C1 segment of cervical spinal cord (tissue), 14 donors: ENCODE measurements at places on chromosomes 1 and 21.
A peak's percentile ranks its signal among the peaks of the same experiment; 100 is the strongest.

DNA sequence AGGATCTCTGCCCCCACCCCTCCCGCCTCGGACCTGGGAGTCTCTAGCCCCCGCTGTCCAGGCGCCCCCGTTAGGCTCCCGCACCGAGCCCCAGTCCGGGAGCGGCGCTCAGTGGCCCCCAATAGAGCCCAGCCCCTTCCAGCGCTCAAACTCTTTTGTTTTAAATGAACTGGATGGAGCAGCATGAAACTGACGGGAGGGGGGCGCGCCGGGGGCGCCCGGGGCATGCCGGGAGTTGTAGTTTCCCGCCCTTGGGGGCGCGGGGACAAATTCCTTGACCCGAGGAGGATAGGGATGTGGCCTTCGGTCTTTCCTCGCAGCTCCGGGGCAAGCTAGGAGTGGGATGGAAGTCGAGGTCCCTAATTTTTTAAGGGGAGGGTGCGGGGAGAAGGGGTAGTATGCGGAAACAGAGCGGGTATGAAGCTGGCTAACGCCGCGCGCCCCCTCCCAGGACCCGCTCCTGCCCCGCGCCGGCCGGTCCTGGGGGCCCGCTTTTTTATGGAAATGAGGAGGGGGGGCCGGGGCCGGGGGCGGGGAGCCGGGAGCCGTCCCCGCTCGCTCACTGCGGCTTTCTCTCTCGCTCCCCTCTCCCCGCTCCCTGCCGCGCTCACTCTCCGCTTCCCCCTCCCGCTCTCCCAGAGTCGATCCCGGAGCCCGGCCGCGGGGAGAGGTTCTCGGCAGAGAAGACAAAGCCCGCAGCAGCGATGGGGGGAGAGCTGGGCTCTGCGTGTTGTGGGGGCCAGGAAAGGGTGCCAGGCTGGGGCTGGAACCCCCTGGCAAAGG is at the start of gene MEX3A:
Gene MEX3A (minus strand): TSS at position 157 of the 783 bp plus-strand sequence. CDS start 467 bp downstream, outside the sequence.
- peak; percentile 59 for DNase-seq

- DNase-seq: no peak
Measured at GRCh38 chr1:30447080-30447479, 276.3 kb downstream of the MATN1 start.

GRCh38 chr1:202250982-202251381 is 57.4 kb downstream of the LGR6 start:
- no peak for DNase-seq

- DNase-seq: no peak
Measured at GRCh38 chr21:14672466-14672865, 126.4 kb upstream of the SAMSN1 start.

GRCh38 chr1:1132042-1132950 is 16.4 kb upstream of the C1orf159 start:
- DNase-seq: no peak

DNA sequence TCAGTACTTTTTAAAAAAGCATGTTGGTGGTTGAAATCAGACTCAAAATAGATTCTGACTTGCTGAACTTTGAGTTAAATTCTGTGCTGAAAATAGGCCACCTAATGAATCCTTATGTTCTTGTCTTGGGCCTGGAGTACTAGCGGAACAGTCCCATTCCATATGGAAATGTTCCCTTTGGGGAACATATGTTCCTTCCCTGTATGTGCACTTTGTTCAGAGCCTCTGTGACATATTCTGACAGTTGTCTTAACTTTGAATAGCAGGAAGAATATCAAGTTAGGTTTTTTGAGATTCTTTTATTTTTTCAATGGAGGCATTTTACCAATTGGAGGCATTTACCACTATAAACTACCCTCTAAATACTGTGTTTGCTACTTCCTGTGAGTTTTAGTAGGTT is 1667.8 kb downstream of the PLA2G4A start:
- no peak for DNase-seq

- no peak for DNase-seq
Measured at GRCh38 chr1:27070390-27071048, 57.9 kb upstream of the TENT5B start.

DNA sequence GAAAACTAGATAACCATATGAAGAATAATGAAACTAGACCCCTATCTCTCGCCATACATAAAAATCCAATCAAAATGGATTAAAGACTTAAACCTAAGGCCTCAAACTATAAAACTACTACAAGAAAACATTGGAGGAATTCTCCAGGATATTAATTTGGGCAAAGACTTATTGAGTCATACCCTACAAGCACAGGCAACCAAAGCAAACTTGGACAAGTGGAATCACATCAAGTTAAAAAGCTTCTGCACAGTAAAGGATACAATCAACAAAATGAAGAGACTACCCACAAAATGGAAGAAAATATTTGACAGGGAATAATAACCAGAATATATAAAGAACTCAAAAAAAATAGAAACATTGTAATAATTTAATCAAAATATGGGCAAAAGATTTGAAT is 505.4 kb downstream of the KCNT2 start:
- no peak for DNase-seq

GRCh38 chr1:178020968-178021640 is 51.2 kb upstream of the SEC16B start:
- no peak for DNase-seq

GRCh38 chr1:204338997-204339396 is 20.7 kb downstream of the PLEKHA6 start:
- no peak for DNase-seq

DNA sequence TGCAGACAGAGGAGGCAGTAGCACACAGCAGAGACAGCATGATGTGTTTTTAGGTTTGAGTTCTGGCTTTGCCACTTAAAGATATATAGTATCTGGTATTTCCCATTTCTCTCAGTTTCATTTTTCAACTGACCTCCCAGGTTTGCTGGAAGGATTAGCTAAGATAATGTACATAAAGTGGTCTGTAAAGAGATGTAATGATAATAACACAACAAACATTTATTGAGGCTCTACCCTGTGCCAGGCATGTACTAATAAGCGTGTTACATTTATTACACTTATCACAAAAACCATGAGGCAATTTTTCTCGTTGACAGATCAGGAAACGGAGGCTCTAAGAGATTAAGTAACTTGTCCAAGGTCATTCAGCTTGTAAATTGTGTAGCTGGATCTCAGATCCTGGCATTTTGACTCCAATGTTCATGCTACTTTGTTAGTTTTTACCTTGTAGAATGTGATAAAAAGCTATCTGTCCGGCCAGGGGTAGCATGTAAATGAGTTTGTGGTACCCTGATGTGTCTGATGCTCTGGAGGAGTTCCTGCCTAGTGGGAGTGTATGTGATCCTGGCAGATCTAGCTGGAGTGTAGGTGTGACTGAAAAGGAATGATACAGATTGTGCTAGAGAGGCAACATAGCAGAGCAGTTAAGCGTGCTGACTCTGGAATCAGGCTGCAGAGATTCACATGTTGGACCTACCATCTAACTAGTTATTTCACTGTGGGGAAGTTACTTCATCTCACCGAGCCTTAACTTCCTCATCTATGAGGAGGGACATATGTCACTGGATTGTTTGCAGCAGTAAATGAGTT is 146.6 kb downstream of the VPS13D start:
- no peak for DNase-seq

- no peak for DNase-seq
Measured at GRCh38 chr1:156124557-156125483, 10.3 kb downstream of the LMNA start.

- DNase-seq: no peak
Measured at GRCh38 chr1:53311702-53312305, 16.1 kb downstream of the LRP8 start.

DNA sequence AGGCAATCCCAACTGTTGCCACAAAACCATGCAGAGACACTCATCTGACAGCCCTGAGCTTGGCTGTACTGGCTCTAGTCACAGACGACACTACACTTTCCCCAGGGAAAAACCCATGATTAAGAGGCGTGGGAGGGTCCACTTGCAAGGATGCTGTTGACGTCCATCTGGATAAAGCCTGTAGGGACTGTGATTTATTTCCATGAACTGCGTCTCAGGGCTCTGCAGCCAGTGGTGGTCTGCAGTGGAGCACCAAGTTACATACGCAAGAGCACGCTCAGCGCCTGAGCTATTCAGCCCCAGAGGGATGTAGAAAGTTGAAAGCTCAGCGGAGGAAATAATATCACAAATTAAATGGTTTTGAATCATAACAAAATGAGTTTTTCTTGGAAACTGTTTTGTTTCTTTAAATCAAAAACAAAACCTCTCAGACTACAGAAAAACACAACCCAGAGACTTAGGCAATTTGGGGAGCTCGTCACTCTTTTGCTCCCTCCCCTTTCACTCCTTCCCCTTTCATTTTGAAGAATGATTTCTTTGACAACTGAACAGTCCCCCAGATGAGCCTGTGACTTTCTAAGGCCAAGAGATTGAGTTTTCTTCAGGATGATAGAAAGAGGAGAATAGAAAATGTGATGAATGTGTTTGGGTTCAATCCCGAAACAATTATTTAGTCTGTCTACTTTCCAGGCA is 71.2 kb downstream of the NGF start:
- DNase-seq: no peak

DNA sequence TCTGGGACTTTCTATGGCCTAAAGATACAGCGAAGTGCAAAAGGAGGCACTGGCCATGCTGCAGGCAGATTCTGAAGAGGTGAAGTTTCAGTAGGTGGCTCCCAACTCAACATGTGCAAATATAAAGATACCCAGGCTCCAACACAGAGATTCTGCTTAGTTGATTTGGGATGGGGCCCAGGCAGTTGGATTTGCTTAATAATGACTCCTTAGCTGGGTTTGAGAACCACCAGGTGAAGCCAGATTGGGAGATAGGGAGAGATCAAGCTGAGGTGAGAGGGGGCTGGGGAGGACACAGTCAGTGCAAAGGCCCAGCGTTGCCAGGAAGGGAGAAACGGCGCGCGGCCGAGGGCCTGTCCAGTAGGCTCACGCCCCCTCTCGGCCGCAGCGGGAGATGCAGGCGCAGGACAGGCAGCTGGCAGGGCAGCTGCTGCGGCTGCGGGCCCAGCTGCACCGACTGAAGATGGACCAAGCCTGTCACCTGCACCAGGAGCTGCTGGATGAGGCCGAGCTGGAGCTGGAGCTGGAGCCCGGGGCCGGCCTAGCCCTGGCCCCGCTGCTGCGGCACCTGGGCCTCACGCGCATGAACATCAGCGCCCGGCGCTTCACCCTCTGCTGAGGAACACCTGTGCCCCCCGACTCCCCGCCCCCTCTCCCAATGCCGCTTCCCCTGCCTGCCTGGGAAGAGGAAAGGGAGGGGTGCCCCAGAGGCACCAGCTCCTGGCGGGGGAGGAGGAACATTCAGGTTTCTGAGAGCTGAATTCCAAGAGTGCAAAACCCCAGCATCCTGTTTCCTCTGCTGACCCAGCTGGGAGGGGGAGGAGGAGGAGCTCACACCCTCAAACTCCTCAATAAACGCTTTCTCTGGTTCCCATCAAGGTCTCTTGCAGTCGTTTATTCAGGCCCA is 1.2 kb downstream of the FAM167B start:
- peak; percentile 42 for DNase-seq

GRCh38 chr1:231796141-231796540 is 169.6 kb downstream of the DISC1 start:
- no peak for DNase-seq

DNA sequence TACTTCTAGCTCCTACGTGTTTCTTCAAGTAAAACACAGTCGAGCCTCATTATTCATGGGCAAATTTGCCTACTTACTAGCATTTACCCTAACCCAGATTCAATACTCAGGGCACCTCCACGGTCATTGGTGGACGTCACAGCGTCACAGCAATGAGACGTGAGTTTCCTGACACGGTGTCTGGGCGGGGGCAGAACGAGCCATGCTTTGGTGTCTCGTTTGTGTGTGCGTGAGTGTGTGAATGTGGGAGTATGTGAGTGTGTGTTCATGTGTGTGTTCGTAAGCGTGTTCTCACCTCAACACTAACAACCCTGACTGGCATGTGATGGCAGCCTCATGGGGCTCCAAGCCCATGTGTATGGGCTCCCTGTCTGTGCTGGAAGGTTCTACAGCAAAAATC is 17.5 kb upstream of the COL18A1 start:
- DNase-seq: no peak

DNA sequence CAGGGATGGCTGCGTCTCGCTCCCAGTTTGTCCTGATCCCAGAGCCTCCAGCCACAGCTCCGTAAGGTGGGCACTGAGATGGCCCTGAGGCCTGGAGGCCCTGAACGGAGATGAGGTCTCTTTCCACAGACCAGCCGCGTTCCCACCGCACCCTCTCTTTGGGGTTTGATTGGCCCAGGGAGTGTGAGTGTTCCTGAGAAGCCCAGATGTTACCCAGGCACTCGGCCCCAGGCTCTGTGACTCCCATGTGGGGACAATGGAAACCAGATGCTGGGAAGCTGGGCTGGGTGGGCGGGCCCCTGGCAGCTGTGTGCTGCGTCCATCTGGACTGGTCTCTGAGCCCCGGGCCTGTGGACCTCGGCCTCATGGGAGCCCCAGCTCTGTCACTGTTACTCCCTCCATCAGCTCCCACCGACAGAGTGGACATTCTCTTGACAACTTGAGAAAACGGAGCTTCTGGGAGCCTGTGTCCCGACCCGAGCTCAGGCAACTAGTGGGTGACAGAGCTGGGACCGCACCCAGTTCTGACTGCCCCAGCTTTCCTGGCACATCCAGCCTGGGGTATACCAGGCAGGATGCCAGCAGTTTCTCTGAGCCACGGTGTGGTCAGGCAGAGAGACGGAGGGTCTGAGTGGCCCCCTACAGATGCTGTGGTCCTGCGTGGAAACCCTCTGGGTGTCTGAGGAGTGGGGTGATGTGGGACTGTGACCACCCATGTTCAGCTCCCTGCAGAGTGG is 9.8 kb upstream of the COL6A1 start:
- DNase-seq: no peak

GRCh38 chr1:25563330-25564215 is 20.2 kb downstream of the LDLRAP1 start:
- DNase-seq: peak; percentile 86

DNA sequence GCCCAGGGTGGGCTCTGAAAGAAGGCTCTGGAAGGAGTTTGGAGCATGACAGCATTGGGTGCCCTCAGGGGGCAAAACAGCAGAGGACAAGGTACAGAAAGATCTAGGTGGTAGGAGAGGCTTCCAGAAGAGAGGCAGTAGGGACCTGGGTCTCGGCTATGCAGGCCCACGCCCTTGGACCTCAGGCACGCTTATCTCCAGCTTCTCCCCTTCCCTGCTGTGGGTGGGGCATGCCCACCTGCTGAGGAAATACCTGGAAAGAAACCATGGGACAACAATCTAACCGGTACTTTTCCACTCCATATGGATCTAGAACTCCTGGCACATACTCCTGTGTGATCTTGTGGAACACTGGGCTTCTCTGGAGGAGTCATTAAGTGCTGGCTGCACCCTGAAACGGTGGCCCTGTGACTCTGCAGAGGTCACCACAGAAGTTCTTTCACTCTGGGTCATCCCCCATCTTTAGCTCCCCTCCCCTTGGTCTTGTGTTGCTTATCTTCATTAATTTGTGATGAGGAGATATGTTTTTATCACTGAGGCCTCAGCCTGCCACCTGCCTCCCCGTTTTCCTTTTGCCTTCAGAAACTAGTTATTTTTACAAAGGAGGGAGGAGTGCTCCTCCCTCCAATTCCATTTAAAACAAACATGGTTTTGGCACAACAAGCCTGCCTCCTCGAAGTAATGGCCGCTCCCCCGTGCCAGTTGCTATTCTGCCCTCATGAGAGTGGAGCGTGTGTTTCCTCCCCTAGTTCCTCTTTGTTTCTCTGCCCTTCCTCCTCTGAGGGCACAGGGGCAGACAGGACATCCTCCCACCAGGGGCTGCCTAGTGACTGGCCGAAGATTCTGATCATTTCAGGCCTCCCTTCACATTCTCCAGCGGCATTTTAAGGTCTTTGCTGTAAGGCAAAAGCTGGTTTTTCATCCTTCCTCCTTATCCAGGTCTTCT is 78.0 kb upstream of the ATP5PO start:
- DNase-seq: no peak

GRCh38 chr1:224609333-224609732 is 6.8 kb upstream of the CNIH3 start:
- DNase-seq: no peak

GRCh38 chr1:181926697-181927096 is 134.8 kb downstream of the ZNF648 start:
- no peak for DNase-seq
